Peyer's patch (tissue), 4 donors: ENCODE measurements at places on chromosomes 2 and 18. TPM values are rescaled to one million over a fixed set of nuclear protein-coding genes. Genes with fewer than 3 reads are reported as not detected.

The ATP6V1B1 gene
- not detected for total RNA-seq

The ESPNL gene
- 0.27 TPM for total RNA-seq

The RAB12 gene
- total RNA-seq = 32.4 TPM

The FAHD2A gene
- total RNA-seq = 109 TPM

The HOXD12 gene
- not detected for total RNA-seq

The FBXO11 gene
- total RNA-seq = 43.0 TPM

The HNMT gene
- 21.2 TPM for total RNA-seq

The MYL1 gene
- not detected for total RNA-seq

The FAP gene
- total RNA-seq = 2.3 TPM

The SIX3 gene
- not detected for total RNA-seq

The CYP26B1 gene
- total RNA-seq = 6.4 TPM

The POTEF gene
- total RNA-seq = not detected

GRCh38 chr2:220948579-220948978, 623.5 kb downstream of the EPHA4 start:
- no peak overlapping the region for H3K4me3 ChIP-seq
- H3K4me1 ChIP-seq = no peaks in the 10 kb centered on the region
- H3K36me3 ChIP-seq = no peaks in the 10 kb centered on the region
- DNase-seq = no peak

- no peaks in the 10 kb centered on the region for H3K27me3 ChIP-seq
- H3K4me3 ChIP-seq = no peak overlapping the region
- no peaks in the 10 kb centered on the region for H3K36me3 ChIP-seq
- H3K4me1 ChIP-seq = no peaks in the 10 kb centered on the region
- peak; percentile 14 for DNase-seq
Measured at GRCh38 chr2:128503399-128504245, 185.0 kb upstream of the HS6ST1 start.

DNA sequence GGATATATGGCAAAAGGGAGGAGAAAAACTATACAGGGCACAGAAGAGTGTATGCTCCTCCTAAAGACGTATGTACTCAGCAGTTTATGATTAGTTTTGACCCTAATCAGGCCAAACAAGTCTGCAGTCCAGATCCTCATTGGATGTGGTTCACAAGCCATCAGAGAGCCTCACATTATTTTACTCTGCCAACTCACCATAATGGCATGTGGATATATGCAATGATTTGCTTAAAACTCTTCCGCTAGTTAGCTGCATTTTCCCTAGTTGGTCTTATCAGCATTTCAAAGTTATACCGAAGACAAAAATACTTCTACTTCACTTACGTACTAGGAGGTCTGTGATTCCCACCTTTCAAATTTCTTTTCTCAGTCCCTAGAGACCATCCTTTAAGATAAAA, 198.4 kb downstream of the CMPK2 start:
- H3K4me1 ChIP-seq = no peaks in the 10 kb centered on the region
- no peak overlapping the region for H3K4me3 ChIP-seq
- no peaks in the 10 kb centered on the region for H3K27me3 ChIP-seq
- DNase-seq = no peak

GRCh38 chr2:223076573-223076972, 24.6 kb downstream of the KCNE4 start:
- DNase-seq = no peak
- H3K36me3 ChIP-seq = no peaks in the 10 kb centered on the region
- no peak overlapping the region for H3K4me3 ChIP-seq
- H3K27ac ChIP-seq = no peak overlapping the region
- H3K27me3 ChIP-seq = no peaks in the 10 kb centered on the region

- H3K36me3 ChIP-seq = no peaks in the 10 kb centered on the region
- H3K27ac ChIP-seq = no peak overlapping the region
- H3K4me3 ChIP-seq = no peak overlapping the region
Measured at GRCh38 chr2:172333235-172333977, 94.0 kb upstream of the ITGA6 start.

DNA sequence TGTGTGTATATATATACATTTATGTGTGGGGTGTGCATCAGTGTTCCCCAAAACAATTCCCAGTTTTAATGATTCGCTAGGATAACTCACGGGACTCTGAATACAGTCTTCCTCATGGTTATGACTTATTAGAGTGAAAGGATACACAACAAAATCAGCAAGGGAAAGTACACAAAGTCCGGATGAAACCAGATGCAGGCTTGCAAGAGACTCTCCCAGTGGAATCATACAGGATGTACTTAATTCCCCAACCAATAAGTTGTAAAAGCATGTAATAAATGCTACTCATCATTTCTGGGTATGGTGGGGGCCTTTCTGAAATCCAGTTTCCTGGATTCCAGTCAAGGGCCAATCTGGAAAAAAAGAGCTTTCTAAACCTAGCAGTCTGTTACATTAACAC, 654.1 kb upstream of the SYT4 start:
- H3K4me3 ChIP-seq = no peak overlapping the region
- H3K36me3 ChIP-seq = no peaks in the 10 kb centered on the region
- H3K4me1 ChIP-seq = no peaks in the 10 kb centered on the region
- no peaks in the 10 kb centered on the region for H3K27me3 ChIP-seq

DNA sequence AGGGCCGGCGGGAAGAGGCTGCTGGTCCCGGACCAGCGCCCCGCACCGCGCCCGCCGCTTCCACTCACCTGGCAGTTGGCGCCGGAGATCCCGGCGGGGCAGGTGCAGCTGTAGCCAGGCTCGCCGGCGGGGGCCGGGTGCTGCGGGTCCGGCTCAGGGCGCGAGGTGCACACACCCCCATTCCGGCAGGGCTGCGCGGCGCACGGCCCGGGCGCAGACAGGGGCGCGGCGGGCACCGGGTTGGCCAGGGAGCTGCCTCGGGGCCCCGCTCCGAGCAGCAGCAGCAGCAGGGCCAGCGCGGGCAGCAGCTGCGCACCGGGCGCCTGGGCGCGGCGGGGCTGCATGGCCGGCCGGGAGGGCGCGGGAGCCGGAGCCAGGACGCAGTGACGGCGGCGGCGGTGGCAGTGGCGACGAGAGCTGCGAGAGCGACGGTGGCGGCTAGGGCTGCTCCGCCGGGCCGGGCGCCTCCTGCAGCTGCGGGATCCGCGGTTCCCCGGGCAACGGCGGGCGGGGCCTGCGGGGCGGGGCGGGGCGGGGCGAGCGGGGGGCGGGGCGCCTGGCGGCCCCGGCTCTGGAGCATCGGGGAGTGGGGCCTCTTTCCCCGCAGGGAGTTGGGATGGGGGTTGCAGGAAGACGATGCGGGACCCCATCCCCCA, at the start of gene DNER:
Gene DNER (minus strand): TSS at position 476 of the 656 bp plus-strand sequence. CDS start 132 bp downstream, at position 344.
- H3K36me3 ChIP-seq = no peaks in the 10 kb centered on the region
- H3K4me1 ChIP-seq = no peaks in the 10 kb centered on the region
- H3K27me3 ChIP-seq = no peaks in the 10 kb centered on the region
- peak within 1 kb of the TSS; percentile 41 for H3K4me3 ChIP-seq

GRCh38 chr2:235129850-235130249, 178.0 kb downstream of the SH3BP4 start:
- no peak overlapping the region for H3K27ac ChIP-seq
- no peak for DNase-seq
- H3K27me3 ChIP-seq = no peaks in the 10 kb centered on the region
- H3K4me1 ChIP-seq = no peaks in the 10 kb centered on the region
- H3K36me3 ChIP-seq = no peaks in the 10 kb centered on the region
- H3K4me3 ChIP-seq = no peak overlapping the region

- H3K4me3 ChIP-seq = no peak overlapping the region
- H3K27me3 ChIP-seq = no peaks in the 10 kb centered on the region
- no peaks in the 10 kb centered on the region for H3K4me1 ChIP-seq
- no peak overlapping the region for H3K27ac ChIP-seq
Measured at GRCh38 chr2:215052404-215052803, 86.0 kb downstream of the ABCA12 start.

GRCh38 chr2:231671270-231672050, 36.9 kb upstream of the PTMA start:
- H3K27ac ChIP-seq = peak overlapping the region; percentile 94
- no peaks in the 10 kb centered on the region for H3K36me3 ChIP-seq
- peaks cover 9% of the 10 kb centered on the region for H3K4me1 ChIP-seq
- H3K27me3 ChIP-seq = no peaks in the 10 kb centered on the region
- peak; percentile 86 for DNase-seq

DNA sequence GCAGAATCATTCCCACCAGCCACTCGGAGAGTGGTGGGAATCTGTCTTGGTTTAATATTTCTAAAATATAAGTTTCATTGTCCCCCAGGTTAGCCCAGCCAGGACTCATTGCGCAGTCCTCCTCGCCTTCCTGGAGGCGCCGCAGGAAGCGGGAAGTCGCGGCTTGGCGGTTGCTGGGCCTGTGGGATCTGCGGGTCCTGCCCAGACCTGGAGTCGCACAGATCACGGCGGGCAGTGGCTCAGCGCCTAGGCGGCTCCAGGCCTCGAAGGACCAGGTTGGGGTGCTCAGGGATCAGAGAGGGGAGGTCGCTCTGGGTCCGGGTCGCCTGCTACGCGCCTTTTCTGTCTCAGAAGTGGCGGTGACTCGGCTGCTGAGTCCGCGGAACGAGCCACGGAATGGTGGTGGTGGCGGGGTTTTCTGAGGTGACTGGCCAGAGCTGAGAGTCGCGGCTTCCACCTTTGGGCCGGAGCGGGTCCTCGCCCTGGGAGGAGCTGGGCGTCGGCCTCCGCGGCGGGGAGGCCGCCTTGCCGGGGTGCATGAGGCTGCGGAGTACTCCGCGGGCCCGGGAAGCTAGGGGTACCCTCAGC, 2.6 kb downstream of the HOXD3 start:
- DNase-seq = no peak
- no peaks in the 10 kb centered on the region for H3K36me3 ChIP-seq
- peaks cover 23% of the 10 kb centered on the region for H3K4me1 ChIP-seq
- H3K4me3 ChIP-seq = peak overlapping the region; percentile 9
- no peak overlapping the region for H3K27ac ChIP-seq
- H3K27me3 ChIP-seq = no peaks in the 10 kb centered on the region

DNA sequence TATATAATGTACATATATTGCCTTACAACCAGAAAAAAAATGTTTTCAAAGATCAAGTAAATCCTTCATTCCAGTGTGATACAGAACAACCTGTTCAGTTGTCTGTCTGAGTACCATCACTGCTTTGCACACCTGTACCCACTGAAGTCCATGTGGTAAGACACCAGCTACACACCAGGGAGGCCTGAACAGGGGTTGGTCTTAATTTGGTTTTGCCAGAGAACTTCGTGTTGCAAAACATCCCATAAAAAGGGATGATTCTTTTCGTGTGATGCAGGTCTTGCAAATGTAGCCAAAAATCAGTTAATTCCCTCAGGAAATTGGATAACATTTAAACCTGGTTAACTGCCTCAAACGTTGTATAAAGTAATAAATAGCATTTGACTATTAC, 73.7 kb upstream of the SLC1A4 start:
- H3K27me3 ChIP-seq = no peaks in the 10 kb centered on the region
- H3K4me3 ChIP-seq = no peak overlapping the region
- H3K27ac ChIP-seq = no peak overlapping the region
- DNase-seq = no peak
- no peaks in the 10 kb centered on the region for H3K4me1 ChIP-seq
- no peaks in the 10 kb centered on the region for H3K36me3 ChIP-seq

- no peaks in the 10 kb centered on the region for H3K36me3 ChIP-seq
- H3K27me3 ChIP-seq = no peaks in the 10 kb centered on the region
- H3K4me1 ChIP-seq = peaks cover 5% of the 10 kb centered on the region
- H3K4me3 ChIP-seq = no peak overlapping the region
Measured at GRCh38 chr2:12001621-12002020, 255.2 kb downstream of the LPIN1 start.

- H3K27me3 ChIP-seq = no peaks in the 10 kb centered on the region
- no peaks in the 10 kb centered on the region for H3K36me3 ChIP-seq
- no peak overlapping the region for H3K27ac ChIP-seq
- DNase-seq = no peak
- H3K4me3 ChIP-seq = no peak overlapping the region
Measured at GRCh38 chr2:51697095-51697494, 665.2 kb upstream of the NRXN1 start.

- no peak for DNase-seq
- no peaks in the 10 kb centered on the region for H3K27me3 ChIP-seq
- H3K27ac ChIP-seq = no peak overlapping the region
- H3K4me3 ChIP-seq = no peak overlapping the region
Measured at GRCh38 chr2:170159060-170159459, 18.9 kb upstream of the MYO3B start.

- H3K4me3 ChIP-seq = no peak overlapping the region
- no peaks in the 10 kb centered on the region for H3K4me1 ChIP-seq
- no peaks in the 10 kb centered on the region for H3K36me3 ChIP-seq
- no peaks in the 10 kb centered on the region for H3K27me3 ChIP-seq
Measured at GRCh38 chr2:15494877-15495276, 66.3 kb downstream of the NBAS start.

DNA sequence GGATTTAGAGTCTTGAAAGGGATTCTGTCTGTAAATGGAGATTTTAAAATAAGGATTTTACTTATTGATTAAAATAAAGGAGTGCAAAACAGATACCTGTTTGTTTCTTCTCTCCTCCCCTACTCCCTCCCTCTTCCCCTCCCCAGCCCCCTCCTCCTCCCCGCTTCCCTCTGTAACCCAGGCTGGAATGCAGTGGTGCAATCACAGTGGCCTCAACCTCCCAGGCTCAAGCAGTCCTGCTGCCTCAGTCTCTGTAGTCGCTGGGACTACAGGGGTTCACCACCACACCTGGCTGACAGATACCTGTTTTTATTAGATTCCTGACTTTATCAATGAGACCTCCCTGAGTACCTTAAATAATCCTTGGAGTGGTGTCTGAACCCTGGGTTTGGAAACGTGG, 57.1 kb downstream of the OXER1 start:
- no peaks in the 10 kb centered on the region for H3K4me1 ChIP-seq
- no peak for DNase-seq
- no peak overlapping the region for H3K4me3 ChIP-seq
- H3K27ac ChIP-seq = no peak overlapping the region
- no peaks in the 10 kb centered on the region for H3K36me3 ChIP-seq
- no peaks in the 10 kb centered on the region for H3K27me3 ChIP-seq

DNA sequence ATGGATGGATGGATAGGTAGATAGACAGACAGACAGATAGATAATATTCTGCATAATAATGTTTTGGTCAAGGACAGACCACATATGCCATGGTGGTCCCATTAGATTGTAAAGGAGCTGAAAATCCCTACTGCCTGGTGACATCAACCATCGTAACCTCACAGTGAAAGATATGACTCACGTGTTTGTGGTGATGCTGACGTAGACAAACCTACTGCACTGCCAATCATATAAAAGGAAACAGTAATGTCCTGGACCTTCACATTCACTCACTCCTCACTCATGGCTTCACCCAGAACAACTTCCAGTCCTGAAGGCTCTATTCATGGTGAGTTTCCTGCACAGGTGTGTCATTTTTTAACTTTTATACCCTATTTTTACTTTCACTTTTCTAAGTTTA, 202.9 kb upstream of the TPO start:
- H3K27ac ChIP-seq = no peak overlapping the region
- H3K4me3 ChIP-seq = no peak overlapping the region
- H3K4me1 ChIP-seq = no peaks in the 10 kb centered on the region
- no peak for DNase-seq
- no peaks in the 10 kb centered on the region for H3K36me3 ChIP-seq

- no peaks in the 10 kb centered on the region for H3K27me3 ChIP-seq
- DNase-seq = no peak
- H3K4me3 ChIP-seq = no peak overlapping the region
- H3K4me1 ChIP-seq = no peaks in the 10 kb centered on the region
Measured at GRCh38 chr2:101047075-101047766, 45.1 kb downstream of the RPL31 start.

GRCh38 chr2:235087832-235088495, 136.1 kb downstream of the SH3BP4 start:
- no peaks in the 10 kb centered on the region for H3K27me3 ChIP-seq
- H3K4me3 ChIP-seq = no peak overlapping the region
- H3K27ac ChIP-seq = no peak overlapping the region
- H3K36me3 ChIP-seq = no peaks in the 10 kb centered on the region
- DNase-seq = no peak
